ENCODE measurements at places on chromosomes 1 and 21.

DNA sequence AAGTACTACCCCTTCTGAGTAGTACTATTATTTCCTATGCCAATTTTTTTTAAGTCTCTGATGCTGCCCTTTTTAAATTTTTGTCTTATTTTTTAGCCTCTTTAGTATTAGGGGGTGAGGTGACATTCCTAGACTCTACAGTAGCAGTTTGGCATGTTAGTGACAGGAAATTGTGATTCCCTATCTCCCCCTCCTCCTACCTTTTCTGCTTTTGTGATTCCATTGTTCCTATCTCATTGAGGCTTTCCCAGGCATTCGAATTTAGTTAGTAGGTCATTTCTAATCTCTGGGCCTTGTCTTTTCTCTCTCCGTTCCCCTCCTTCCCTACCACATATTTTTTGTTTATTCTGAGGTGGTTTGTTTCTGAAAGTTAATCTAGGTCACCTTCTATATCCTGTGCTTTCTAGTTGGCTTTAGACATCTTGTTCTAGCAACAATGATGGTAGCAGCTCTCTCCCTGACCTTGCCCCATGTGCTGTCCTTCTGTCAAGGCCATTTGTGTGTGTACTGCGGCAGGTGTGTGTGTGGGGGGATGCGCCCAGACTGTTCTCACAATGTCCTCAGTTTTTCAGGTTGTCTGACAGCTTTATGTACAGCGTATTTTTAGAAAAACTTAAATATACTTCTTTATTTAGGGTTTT is 21.5 kb downstream of the SEMA6C start:
- DNase-seq: no peak

DNA sequence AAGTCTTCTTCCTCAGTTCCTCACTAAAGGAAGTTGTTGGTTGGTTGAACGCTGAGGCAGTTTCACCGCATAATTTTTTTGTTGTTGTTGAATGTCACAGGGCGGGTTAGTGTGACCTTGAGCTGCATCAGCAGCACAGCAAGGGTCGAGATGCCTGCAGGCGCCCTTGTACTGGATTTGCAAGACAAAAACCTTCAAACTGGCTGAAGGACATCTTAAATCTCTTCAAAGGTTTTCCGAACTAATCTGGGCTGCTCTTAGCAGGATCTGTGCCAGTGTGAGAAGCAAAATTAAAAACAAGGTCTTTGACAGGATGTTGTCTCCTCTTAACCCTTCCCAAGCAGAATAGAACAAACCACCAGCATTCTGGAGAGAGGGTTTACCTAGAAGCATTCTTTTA is 59.4 kb downstream of the NRIP1 start:
- no peak for DNase-seq

DNA sequence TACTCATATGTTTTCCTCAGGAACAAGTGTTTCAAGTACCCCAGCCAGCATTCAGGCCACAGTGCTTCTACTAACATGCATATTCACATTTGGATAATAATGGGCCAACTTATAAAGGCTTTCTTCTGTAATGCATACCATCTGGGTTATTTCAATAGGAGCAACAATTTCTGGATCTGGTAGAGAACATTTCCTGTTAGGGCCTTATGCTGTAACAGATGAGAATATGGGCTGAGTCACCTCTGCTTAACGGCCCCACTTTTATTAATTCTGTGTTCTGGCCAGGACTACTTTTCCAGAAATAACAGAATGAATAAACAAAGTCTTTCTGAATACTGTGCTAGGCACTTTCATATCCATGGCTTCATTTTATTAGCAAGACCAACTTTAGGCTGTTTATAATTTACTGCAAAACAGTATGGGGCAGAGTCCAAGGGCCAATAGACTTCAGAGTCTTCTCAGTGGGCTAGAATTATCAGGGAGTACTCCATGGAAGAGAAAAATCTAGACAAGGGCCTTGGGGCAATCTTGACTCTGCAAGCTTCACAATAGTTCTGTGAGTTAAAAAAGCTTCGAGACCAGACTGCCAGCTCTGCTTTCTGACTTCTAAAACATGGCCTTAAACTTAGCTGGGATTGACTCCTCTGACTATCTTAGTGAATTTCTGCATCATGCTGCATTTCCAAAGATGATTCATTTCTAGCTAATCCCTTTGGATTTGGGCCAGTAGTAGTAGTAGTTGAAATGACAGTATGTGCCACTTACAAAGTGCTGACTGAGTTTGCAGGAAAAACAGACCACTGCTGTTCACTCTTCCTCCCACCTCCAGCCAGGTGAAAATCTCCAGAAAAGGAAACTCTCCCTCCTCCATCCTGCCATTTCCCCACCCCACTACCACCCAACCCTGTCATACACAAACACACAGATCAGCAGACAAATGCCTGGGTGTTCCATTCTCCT is 8.2 kb upstream of the SSX2IP start:
- no peak for DNase-seq

GRCh38 chr1:14828665-14829064 is 230.2 kb downstream of the KAZN start:
- no peak for DNase-seq

GRCh38 chr1:67777440-67777839 is 55.8 kb downstream of the GNG12 start:
- no peak for DNase-seq

GRCh38 chr1:1173793-1174415 is at the start of gene TTLL10:
TSS of gene TTLL10 (plus strand) at chr1:1173880. CDS start at chr1:1179216, 5,336 bp downstream.
- no peak for DNase-seq

- no peak for DNase-seq
Measured at GRCh38 chr1:80278936-80279335, 1272.4 kb upstream of the ADGRL4 start.

- no peak for DNase-seq
Measured at GRCh38 chr1:66938613-66939012, 13.8 kb downstream of the MIER1 start.

GRCh38 chr1:71222668-71223067 is 141.8 kb upstream of the ZRANB2 start:
- DNase-seq: no peak

- DNase-seq: no peak
Measured at GRCh38 chr1:84750110-84750730, 60.0 kb upstream of the SSX2IP start.

GRCh38 chr1:30262158-30262557 is 461.2 kb downstream of the MATN1 start:
- DNase-seq: no peak

DNA sequence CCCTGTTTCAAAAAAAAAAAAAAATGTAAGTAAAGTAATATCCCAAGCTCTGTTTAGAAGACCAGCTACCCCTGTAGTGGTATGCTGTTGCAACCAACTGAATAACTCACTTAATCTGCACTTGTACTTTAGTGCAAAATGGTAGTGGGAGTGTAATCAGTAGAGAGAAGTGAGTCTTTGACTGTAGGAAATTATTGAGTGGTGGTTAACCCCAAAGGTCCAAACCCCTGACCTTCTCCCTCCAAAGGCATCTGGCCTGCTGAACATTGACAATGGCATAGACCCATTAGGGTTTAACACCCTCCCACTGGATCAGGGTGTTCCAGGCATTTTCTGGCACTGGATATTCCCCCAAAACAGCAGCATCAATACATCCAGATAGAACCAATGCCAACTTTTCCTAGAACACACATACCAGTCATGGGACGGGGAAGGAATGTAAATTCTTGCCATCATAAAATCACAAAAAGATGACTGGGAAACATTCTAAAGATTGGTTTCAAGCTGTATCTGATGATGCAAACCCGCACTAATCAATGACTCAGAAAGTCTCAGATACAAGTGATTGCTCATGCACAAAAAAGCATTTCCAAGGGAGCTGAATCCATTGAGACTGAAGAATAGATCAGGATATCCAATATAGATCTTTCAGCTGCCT is 110.3 kb downstream of the MRPL39 start:
- DNase-seq: no peak

- DNase-seq: no peak
Measured at GRCh38 chr1:93864175-93864574, 14.8 kb downstream of the DNTTIP2 start.

- DNase-seq: no peak
Measured at GRCh38 chr1:180672105-180672504, 40.3 kb downstream of the XPR1 start.

DNA sequence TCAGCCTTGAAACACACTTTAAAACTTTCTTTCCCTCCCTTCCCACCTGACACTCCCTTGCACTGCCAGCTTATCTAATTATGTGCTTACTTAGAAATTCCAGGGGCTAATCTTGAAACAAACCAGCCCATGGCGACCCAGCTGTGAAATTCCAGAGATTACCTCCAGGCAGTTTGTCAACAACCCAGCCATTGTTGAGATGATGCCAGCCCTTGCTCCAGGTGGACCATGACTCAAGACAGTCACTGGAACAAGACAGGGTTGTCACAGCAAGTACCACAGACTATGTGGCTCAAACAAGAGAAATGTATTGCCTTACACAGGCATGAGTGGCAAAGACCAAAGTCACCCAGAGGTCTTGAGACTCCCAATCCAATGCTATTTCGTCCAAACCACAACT is 7.9 kb downstream of the FYB2 start:
- DNase-seq: no peak

DNA sequence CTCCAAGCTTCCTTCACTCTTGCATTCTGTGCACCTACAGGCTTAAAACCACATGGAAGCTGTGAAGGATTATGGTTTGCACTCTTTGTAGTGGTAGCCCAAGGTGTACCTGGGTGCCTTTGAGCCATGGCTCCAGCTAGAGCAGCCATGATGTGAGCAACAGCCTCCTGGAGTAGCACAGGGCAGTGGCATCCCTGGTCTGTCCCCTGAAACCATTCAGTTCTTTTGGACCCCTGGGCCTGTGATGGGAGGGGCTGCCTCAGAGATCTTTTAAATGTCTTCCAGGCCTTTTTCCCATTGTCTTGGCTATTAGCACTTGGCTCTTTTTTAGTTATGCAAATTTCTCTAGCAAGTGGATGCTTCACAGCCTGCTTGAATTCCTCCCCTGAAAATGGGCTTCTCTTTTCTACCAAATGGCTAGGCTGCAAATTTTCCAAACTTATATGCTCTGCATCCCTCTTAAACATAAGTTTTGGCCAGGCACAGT is 47.4 kb downstream of the CLCA4 start:
- DNase-seq: no peak

GRCh38 chr21:16407403-16408240 is 677.8 kb downstream of the USP25 start:
- no peak for DNase-seq
